ENCODE measurements at places on chromosomes 12 and 14.

DNA sequence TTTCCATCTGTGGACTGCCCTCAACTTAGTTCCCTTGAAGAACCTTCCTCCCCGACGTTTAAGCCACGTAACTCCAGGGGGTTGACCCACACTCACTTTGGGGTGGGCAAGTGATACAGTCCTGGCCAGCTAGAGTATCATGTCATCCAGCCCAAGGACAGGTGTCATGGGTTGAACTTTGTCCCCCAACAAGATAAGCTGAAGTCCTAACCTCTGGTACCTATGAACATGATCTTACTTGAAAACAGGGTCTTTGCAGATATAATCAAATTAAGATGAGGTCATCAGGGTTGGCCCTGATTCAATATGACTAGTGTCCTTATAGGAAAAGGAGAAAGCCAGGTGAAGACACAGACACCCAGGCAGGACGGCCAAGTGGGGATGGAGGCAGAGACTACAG lies 68.6 kb downstream of the ITPK1 start:
- DNase-seq, result no peak

DNA sequence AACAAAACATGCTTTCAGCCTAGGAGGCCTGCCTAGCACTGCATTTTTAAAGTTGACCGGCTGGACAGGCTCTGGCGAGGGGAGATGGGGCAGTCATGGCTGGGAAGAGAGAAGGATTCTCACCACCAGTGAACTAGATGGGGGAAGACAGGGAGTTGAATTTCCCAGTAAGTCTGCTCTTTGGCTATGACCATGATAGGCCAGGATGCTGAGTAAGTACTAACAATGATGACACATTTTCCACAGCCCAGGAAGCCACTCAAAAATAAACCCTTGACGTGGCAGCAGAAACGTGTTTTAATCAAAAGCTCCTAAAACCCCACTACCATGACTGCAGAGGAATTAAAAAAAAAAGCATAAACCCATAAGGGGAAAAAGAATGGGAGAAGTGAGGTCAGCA lies 19.0 kb downstream of the KCTD10 start:
- DNase-seq, result no peak

GRCh38 chr12:14113031-14113430 lies 131.6 kb upstream of the GRIN2B start:
- DNase-seq, result no peak

DNA sequence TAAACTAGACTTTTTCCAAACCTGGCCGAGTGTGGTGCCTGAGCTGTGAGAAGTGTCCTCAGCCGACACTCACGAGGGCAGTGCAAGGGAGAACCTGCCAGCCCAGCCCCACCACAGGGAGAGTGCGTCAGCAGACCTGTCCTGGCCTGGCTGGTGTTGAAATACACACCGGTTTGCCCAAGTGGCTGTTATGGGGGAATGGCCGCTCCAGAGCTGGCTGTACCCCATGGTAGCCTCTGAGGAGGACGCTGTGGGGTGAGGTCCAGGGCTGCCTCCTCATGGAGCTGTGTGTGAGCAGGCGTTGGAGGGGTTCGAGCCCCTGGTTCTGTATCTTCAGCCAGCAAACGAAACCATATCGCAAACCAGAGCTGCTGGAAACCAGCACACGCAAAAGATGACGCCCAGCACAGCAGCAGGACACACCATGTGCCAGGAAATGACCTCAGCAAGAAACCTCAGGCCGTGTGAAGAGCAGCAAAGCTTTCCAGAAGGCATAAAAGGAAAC lies 9.4 kb downstream of the ANKRD9 start:
- DNase-seq, result peak; percentile 71

DNA sequence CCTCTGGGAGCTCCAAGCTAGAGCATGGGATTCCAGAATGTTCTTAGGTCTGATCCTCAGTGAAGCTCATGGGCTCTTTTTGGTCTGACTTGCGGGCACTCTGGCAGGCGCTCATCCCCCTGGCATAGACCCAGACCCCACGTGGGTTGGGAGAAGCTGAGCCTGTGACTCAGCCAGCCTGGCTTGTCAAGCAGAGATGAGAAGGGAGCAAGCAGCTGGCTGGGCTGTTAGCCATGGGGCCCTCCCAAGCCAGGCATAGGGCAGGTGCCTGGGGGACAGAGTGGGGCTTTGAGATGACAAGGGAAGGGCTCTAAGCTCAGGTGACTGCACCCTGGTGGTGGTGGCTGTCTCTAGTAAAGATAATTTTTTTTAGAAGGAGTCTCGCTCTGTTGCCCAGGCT lies 80.3 kb upstream of the NOS1 start:
- peak; percentile 83 for DNase-seq

DNA sequence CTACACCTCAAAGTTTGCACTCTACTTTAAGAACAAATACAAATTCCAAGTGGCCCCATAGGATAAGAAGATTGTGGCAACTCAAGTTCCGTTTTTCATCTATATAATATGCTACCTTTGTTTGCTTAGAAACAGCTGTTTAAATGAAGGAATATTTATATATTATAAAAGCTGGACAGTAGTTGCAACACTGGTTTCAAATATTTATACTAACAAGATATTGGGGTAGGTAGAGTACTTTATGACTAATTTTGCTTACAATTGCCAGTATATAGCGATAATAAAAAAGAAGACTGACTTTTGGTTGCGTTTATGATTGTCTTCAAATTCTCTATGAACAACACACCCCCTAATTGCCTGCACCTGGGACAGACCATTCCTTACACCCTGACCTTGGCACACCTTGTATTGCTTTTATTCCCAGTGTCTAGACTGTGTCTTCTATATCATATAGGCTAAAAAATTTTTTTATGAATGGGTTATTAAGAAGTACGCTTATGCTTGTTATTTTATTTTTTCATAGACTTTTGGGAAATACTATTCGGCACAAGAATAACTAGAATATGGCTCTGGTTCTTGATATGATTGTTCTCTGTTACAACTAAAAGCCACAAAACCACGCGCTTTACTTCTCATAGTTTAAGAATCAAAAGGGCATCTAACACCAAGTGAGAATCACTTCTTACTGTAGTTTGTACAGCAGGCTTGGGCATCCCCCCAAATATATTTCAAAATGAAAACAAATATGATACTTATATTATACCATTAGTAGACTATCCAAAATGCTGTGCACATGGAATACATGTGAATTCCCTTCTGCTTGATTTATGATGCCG lies 455.4 kb upstream of the DCN start:
- no peak for DNase-seq
